ENCODE measurements at places on chromosomes 5 and 9.

GRCh38 chr9:70257991-70258691 is 637 bp upstream of the SMC5 start:
- peak; percentile 89 for DNase-seq

DNA sequence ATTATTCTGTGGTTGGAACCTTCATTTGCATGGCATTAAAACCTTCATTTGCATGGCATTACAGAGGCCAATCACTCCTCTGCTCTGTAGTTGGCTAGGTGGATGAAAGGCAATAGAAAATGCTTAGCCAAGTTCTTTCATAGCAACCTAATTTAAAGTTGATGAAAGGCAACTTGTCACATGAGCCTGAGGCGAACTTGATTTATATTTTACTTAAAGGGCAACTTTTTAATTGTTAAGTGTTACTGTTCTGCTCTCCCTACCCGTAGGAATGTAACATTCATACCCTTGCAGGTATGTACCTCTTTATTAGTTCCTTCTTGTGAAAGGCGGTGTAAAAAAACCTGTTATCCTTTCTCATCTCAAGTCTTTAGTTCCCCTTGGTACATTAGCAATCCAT is 7.9 kb upstream of the ERMP1 start:
- DNase-seq, result no peak

- DNase-seq, result no peak
These were observed 167.3 kb downstream of the GNAQ start for GRCh38 chr9:77864211-77864889.

- peak; percentile 62 for DNase-seq
These were observed 77.8 kb downstream of the TENT4A start for GRCh38 chr5:6791031-6791430.

DNA sequence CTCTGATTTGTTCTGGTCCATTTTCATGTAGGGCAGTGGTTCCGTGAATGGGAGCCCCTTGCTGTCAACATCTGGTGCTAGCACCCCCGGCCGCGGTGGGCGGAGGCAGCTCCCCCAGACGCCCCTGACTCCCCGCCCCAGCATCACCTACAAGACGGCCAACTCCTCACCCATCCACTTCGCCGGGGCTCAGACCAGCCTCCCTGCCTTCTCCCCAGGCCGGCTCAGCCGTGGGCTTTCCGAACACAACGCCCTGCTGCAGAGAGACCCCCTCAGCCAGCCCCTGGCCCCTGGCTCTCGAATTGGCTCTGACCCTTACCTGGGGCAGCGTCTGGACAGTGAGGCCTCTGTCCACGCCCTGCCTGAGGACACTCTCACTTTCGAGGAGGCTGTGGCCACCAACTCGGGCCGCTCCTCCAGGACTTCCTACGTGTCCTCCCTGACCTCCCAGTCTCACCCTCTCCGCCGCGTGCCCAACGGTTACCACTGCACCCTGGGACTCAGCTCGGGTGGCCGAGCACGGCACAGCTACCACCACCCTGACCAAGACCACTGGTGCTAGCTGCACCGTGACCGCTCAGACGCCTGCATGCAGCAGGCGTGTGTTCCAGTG is 244.0 kb downstream of the CACNA1B start:
- no peak for DNase-seq

- no peak for DNase-seq
These were observed 478.3 kb upstream of the ADAMTS16 start for GRCh38 chr5:4661836-4662235.

Data from NCI-H345 (cell line).